Progenitor cell of endocrine pancreas (in vitro differentiated cells): ENCODE measurements at places on chromosomes 6 and 20.
A peak's percentile ranks its signal among the peaks of the same experiment; 100 is the strongest.

DNA sequence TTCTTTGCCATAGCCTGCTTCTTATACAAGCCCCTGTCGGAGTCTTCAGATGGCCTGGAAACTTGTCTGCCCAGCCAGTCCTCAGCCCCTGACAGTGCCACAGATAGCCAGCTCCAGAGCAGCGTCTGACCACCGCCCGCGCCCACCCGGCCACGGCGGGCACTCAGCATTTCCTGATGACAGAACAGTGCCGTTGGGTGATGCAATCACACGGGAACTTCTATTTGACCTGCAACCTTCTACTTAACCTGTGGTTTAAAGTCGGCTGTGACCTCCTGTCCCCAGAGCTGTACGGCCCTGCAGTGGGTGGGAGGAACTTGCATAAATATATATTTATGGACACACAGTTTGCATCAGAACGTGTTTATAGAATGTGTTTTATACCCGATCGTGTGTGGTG is 29.5 kb downstream of the SLCO4A1 start:
- DNase-seq: no peak

- DNase-seq: no peak
Observed at GRCh38 chr20:5482791-5483190, 166.0 kb upstream of the PROKR2 start.

DNA sequence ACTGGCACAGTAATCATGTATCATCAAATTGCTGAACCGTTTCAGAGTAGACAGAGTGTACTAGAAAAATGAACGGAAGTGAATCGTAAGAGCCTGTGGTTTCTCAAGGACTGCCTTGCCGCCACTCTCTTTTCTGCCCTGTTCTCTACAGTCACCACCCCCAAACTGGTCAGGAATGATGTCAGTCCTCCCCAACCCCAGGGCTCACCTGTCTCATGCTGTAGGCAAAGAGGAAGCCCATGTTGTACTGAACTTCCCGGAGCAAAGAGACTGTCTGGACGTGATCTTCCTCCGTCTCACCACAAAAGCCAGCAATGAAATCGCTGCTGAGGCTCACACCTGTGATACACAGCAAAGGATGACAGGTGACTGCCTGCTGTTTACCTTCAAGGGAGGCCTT is 31.0 kb downstream of the CDK5RAP1 start:
- no peak for DNase-seq

DNA sequence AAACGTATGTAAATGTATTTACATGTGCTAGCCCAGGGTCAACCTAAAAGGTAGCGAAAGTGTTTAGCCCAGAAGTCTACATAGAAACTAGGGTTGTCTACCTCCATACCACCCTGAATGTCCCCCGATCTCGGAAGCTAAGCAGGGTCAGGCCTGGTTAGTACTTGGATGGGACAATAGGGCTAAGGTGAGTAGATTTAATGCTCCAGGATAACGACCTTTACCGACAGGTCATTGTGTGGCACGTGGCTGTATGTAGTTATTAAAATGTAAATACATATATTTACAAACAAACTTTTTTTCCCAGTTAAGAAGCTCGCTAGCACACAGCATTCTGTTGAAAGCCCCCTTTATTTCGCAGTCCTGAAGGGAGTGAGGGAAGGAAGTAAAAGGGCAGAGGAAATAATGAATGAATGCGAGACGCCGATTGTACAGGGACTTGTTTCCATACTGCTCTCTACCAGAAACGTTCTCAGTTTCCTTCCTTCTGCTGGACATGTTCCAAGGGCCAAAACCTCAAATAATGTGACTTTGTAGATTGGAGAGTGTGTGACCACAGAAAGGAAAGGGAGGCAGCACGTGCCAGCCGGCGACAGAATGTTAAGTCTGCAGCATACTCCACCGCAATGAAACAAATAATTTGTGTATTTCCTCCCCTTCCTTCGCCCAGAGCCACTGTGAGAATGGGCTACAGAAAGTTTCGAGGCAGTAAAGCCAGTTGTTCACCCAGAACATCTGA is 612 bp downstream of the ADAT2 start:
- DNase-seq: peak; percentile 23

- no peak for DNase-seq
Observed at GRCh38 chr6:51477711-51478311, 609.6 kb downstream of the PKHD1 start.

- DNase-seq: no peak
Observed at GRCh38 chr6:75926293-75927168, 145.9 kb downstream of the IMPG1 start.

- no peak for DNase-seq
Observed at GRCh38 chr20:6140947-6141346, 18.1 kb upstream of the FERMT1 start.

DNA sequence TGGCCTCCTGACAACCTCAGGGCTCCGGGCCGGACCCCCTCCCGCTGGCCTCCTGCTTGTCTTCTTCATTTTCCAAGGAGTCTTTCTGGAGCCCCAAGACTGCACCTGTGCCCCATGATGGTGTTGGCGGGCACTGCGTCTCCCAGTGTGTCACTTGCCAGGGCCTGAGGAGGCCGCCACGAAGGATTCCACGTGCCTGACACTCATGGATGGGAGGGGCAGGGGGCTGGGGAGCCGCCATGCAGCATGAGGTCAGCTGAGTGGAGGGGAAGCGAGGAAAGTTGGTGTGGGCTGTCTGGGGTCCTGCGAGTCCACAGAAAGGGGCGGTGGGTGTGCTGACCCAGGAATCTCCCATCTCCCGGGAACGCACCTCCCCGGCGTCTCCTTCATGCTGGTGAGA is 165.7 kb downstream of the SMOC2 start:
- DNase-seq: no peak

DNA sequence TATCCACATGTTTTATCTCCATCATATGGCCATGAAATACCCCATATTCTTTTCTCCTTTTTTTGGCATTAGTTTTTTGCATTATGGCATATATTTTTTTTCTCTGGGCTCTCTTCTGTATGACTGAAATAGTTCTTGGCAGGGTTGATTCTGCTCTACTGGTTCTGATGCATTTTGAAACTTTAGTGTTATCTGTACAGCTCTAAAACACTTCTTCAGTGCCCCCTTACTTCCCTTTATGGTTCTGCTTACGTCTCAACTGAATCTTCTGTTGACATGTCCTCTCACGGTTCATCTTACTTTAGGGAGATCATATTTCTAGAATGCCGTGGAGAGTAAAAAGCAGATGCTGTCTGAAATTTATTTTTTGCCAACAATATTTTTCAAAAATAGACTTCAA is 23.2 kb upstream of the TXNDC5 start:
- DNase-seq: no peak

DNA sequence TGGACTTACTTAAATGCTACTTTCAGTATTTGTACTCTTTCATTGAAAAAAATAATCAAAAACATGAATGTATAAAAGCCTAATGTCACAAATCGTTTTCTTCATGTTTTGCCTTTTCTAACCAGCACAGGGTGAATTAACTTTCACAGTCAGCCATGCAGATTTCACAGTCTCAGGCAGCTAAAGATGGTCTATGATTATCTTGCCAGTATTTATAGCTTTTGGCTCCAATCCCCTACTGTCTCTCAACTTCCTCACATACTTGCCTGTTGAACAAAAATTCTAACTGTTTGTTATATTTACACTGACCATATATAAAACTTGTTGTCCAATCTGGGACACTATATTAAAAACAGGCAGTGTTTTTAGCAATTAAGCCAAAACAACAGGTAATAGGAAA is 358.2 kb downstream of the ARHGAP18 start:
- DNase-seq: no peak

- no peak for DNase-seq
Observed at GRCh38 chr6:12931639-12932038, 215.1 kb downstream of the PHACTR1 start.

DNA sequence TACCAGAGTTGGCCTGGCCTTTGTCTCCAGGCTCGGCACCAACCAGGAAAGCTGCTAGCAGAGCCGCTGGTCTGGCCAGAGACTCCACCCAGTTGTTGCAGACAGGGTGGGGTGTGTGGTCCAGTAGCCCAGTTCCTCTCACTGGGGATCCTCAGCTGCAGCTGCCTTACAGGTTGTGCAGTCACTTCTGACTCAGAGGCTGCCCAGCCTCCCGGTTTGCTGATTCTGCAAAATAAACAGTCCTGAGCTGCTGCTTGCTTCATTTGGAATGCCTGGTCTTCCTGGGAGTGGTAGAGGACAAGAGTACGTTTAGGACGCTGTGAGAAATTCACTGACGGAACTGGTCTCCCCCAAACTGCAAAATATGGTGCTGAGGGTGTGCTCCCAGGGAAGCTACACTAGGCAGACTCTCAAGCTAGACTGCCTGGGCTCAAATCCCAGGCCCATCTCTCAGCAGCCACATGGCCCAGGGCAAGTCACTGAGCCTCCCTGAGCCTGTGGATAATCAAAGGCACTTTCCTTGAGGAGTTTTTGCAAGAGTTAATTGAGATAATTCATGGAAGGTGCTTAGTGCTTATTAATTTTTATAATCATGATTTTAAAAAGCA is 246.1 kb downstream of the TFAP2C start:
- no peak for DNase-seq

DNA sequence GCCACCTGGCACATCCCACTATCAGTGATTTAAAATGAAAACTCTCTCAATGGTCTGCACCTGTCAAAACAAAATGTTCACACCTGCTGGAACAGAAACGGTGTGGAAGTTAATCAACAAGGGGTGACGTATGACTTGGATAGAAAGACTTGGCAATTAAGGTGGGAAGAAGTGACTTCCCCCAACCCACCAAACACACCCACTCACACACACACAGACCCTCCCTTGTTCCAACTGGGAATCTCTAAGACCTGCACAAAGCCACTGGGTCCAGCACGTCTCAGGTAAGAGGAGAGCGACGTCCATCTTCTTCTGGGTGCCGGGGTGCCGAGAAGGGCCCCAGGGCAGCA is 25.1 kb upstream of the TCFL5 start:
- DNase-seq: no peak

GRCh38 chr20:63117151-63117550 is 98.8 kb downstream of the YTHDF1 start:
- no peak for DNase-seq

- DNase-seq: no peak
Observed at GRCh38 chr6:155107432-155108069, 112.4 kb downstream of the TIAM2 start.

DNA sequence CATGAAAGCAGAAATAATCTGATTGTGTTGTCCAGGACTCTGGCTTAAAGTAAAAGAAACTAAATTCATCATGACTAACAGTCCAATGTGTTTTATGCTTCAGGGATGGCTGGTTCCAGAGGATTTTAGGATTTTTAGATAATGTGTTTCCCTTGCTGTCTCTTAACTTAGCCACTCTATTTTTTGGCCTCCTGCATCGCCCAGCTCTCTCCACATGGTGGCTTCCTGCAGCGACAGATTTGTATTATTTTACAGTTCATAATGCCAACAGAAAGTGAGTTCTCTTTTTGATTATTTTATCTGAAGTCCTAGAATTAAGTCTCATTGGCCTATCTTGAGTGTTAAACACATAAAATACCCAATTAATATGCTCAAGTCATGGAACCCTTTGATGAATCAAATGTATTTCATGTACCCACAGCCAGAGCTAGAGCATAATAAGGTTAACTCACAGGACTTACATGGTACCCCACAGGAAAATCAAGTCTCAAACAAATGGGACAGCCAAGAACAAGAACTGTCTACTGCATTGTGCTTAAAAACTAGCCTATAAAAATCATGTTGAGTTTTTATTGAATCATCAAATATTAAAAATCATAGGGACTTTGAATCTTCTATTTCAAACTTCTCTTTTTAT is 582.5 kb downstream of the DOK5 start:
- DNase-seq: no peak

DNA sequence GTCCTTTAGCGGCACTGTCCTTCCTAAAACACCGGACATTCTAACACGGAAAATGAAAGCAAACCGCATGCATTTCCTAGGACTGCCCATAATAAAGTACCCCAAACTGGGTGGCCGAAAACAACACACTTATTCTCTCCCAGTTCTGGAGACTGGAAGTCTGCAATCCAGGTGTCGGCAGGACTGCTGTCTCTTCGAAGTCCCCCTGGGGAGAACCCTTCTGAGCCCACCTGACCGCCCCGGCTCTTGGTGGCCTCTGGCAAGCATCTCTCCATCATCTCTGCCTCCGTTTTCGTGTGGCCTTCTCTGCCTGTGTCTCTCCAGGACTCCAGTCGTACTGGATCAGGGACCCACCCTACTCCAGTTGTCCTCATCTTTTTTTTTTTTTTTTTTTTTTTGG is 55.4 kb downstream of the SYNJ2 start:
- no peak for DNase-seq

- no peak for DNase-seq
Observed at GRCh38 chr20:49510562-49511122, 28.2 kb upstream of the KCNB1 start.

GRCh38 chr6:68758559-68758958 is 123.5 kb downstream of the ADGRB3 start:
- DNase-seq: no peak

- no peak for DNase-seq
Observed at GRCh38 chr20:11919581-11919980, 1.9 kb downstream of the BTBD3 start.

GRCh38 chr6:14827354-14827753 is 418.5 kb upstream of the JARID2 start:
- DNase-seq: no peak

GRCh38 chr20:42190084-42190483 is 571.9 kb upstream of the CHD6 start:
- DNase-seq: no peak

GRCh38 chr6:130381012-130381411 is 15.2 kb downstream of the TMEM200A start:
- DNase-seq: no peak

- DNase-seq: no peak
Observed at GRCh38 chr6:12241493-12242175, 48.5 kb upstream of the EDN1 start.

GRCh38 chr6:87785229-87785862 is 83.3 kb upstream of the AKIRIN2 start:
- no peak for DNase-seq

DNA sequence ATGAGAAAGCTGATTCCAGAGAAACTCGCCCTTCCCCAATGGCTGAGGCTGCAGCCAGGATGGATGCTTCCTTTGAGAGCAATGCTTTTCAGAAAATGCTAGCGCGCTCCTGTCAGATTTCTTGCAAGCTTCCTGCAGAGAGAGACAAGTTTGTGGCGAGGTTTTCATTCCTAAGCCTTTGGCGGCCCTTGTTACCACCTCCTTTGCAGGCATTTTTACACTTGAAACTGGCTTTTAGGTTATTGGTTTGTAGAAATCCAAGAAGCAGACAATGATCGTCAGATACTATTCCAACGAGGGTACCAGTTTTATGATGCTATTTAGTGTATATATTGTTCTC is 1.1 kb downstream of the FNDC1 start:
- no peak for DNase-seq
